ENCODE measurements at places on chromosomes 2 and 18.

DNA sequence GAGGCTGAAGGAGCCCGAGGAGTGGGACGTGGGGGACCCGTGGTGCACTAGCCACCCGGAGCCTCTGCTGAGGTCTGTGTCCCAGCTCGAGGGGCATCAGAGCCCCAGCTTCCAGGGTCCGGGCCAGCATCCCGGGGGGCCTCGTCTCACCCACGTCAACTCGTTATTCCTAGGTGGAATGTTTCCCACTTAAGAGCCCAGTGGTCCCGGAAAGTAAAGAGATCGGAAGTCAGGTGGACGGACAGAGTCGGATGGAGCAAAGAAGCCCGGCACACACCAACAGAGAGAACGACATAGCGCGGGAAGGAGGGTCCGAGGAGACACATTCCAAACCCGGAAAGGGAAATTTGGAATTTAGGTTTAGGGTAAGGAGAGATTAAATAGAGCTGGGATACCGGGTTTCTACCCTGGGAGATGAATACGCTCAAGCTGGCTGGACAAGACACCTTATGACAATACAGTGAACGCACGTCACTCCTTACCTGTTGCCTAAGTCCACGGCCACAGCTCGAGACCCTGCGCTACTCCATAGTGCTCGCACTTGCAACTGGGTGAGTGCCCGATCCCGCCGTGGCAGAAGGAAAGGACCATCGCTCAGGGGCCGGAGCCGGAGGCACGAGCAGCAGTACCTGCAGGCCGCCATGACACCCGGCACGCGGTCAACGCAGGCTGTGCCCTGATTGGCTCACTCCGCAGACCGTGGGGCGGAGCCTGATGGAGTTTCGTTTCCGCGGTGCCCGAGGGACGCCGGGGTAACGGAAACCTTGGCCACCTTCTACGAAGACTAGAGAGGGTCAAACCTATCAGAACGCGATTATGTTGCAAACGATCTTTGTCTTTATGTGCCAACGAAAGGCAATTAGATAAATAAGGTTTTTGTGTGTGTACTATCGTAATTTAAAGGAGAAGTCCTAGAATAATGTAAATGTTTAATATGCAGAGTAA, at the start of gene PNPT1:
PNPT1 (minus strand) TSS at position 664 of the 945 bp plus-strand sequence; CDS start at position 643, 21 bp downstream.
- DNase-seq, result peak; percentile 75

GRCh38 chr2:2577407-2577831, 246.3 kb upstream of the MYT1L start:
- DNase-seq, result no peak

DNA sequence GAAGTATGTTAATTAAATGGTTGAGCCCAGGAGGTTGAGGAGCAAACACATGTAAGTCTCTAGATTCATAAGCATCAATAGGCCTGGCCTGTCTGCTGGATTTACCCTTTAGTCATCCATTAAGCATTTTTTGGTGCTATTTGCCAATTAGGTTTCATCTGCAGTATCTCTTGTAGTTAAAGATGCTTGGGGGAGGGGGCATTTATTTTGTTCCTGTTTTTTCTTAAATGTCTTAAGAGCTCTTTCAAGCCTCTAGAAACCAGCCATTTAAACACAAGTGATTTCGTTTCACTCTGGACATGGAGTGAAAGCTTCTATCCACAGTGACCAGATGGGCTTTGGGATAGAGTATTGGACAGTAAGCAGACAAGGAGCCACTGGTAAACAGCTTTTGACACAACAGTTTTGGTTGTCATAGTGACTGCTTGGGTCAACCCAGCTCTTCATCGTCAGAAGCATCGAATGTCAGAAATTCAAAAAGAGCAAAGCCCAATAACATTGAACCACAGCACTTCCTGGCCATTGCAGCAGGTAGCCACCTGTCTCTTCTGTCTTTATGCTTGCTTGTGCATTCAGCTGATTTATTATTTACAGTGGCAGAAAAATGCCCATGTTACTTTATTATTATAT, 4.9 kb downstream of the QPCT start:
- no peak for DNase-seq

GRCh38 chr2:172861656-172862476, 126.2 kb downstream of the RAPGEF4 start:
- no peak for DNase-seq

- no peak for DNase-seq
These were observed 72.6 kb upstream of the THUMPD2 start for GRCh38 chr2:39851651-39852110.

GRCh38 chr2:59176737-59177136, 935.6 kb upstream of the FANCL start:
- no peak for DNase-seq

GRCh38 chr18:6219116-6219717, 195.5 kb downstream of the L3MBTL4 start:
- DNase-seq, result no peak

- no peak for DNase-seq
These were observed 287.2 kb upstream of the LINC00305 start for GRCh38 chr18:64436111-64436510.

DNA sequence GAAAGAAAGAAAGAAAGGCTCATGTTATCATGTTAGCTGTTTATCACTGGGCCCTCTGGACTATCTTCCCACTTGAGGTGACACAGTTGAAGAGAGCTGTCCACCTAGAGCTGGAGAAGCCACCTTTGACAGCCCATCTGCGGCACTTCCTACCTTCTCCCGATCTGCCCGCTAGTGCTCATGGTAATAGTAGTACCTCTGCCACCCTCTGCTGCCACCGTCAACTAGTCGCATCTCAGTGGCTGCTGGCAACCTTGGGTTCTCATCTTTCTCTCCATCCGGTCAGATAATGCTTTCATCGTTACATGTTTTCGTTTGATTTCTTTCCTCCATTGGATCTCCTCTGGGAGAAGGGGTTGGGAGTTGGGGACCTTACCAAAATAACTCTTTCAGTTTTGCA, 63.2 kb upstream of the COPS8 start:
- no peak for DNase-seq

DNA sequence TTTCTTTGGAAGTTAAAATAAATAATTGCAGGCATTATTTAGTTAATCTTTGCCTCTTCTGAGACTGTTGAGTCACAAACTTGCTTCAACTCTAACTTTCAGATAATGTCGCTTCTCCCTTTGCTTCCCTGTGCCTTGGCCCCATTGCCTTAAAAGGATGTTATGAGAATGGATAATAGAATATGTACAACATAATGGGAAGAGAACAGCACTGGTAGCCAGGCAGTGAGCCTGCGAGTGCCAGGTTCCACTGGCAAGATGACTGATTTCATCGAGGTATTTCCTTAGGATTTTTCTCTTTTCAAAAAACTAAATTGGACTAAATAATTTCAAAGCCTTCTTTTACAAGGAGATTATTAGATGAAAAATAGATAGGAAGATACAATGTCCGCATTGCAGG, 420.9 kb downstream of the TGIF1 start:
- no peak for DNase-seq

DNA sequence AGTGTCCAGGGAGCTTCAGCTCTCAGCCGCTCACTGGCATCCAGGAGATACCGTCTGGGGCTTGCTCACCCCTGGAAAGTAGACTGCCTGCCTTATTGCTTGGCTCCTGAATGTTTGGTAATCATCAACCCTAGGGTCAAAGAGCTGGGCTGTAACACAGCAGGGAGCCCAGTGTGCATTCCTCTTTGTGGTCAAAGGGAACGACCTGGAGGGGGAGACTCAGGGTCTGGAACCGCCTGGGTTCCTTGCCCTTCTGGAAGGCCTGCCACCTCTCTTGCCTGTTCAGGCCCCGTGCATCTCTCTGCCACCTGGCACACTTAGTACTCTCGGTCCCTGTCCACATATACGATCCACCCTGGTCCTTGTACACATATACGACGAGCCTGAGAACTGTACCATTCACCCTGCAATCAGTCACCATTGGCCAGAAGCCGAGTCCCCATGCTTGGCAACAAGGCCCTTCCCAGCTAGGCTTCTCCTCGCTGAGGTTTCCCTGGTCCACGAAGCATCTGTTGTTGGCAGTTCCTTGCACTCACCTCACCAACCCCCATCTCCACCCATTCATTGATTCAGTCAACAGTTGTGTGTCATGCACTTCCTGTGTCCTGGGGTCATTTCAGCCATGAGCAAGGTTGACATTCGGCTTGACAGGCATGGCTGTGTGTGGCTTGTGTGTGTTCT, at the start of gene NAT8:
NAT8 (minus strand) TSS at position 85 of the 681 bp plus-strand sequence. CDS start 794 bp downstream, outside the sequence.
- DNase-seq, result no peak

GRCh38 chr2:204453730-204454167, 91.5 kb upstream of the PARD3B start:
- DNase-seq, result peak; percentile 19

DNA sequence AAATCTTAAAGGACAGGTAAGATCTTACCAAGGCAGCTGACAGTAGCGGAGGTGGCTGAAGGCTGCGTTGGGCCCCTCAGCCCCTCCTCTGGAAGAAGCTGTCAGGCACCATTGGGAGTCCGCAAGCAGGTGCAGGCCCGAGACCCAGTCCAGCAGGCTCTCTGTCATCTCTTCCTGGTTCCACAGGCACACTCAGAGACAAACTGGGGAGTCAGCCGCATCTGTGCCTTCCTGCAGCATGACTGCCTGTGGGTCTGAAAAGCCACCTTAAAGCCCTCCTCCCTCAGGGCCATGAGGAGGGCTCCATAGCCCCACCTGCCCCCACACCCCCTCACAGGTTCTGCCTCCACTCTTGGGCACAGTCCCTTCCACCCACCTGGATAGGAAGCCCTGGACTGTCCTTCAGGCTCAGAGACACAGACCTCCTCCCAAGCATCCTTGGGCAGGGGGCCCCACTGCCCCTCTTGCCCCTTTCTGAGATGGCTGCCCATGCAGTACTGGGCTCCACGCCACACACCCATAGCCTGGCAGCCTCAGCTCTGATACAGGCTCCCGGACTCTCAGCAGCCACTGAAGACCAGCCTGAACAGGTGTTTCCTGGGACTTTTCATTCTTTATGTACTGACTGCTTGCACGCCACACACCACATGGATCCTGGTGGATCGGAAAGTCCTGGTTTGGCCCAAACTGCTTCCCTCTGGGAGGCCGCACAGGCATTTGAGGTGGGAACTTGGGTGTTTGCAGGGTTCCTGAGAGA, 239.8 kb downstream of the SEPTIN10 start:
- DNase-seq, result no peak

GRCh38 chr2:226283796-226284195, 515.8 kb downstream of the IRS1 start:
- no peak for DNase-seq

GRCh38 chr2:151976945-151977353, 121.9 kb downstream of the CACNB4 start:
- no peak for DNase-seq

DNA sequence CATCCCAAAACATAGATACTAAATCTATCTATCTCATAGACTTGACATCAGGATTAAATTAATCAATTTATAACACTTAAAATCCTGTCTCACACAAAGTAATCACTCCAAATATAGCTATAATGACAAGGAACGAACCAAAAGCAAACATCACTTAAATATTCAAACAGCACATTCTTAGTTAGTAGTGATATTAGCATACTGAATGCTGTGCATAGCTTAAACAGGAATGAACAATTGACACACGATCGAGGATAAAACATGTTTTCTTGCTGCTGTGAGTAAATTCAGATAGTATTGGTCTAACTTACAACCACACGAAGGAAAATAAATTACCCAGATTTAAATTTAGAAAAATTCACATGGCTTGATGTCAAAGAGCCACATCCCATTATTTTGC, 58.9 kb upstream of the SNTG2 start:
- DNase-seq, result no peak

DNA sequence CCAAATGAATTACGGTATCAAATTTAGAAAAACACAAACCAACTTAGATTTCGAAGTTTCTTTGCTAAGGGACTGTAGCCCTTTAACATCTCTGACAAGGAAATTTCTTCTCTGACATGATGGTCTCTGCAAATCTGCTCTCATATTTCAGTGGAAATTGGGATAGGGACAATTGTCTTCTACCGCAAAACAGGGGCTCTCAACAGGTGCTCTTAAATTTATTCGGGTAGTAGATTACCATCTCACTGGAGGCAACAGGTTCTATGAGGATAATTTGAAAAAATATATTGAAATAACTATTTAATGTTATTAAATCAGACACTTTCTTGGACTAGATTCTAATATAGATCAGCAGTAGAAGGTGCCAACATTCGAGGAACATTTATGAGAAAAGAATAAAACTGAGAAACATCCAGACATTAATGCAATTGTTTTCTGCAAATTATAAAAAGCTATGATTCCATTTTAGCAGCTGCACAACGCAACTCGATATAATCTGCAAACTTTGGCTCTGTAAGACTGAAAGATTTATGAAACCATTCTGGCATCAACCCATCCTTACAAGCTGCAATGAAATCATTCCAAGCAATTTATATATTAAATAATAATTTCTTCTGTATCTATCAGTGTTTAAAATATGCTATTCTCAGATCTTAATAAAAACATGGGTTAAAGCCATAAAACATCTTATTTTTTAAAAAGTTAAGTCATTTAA, 10.0 kb upstream of the BCL2 start:
- DNase-seq, result no peak

GRCh38 chr2:238868616-238869292, 20.9 kb downstream of the TWIST2 start:
- DNase-seq, result no peak

GRCh38 chr18:24514439-24514838, 54.0 kb downstream of the HRH4 start:
- no peak for DNase-seq

GRCh38 chr18:27750014-27750413, 426.9 kb downstream of the CDH2 start:
- DNase-seq, result no peak

- no peak for DNase-seq
These were observed 4.9 kb downstream of the GPR35 start for GRCh38 chr2:240629968-240630770.

- peak; percentile 61 for DNase-seq
These were observed 70.5 kb downstream of the CLHC1 start for GRCh38 chr2:55161295-55162210.

Measured in caudate nucleus (tissue), 63 donors.